ENCODE measurements at places on chromosomes 11 and 22.
A peak's percentile ranks its signal among the peaks of the same experiment; 100 is the strongest.

DNA sequence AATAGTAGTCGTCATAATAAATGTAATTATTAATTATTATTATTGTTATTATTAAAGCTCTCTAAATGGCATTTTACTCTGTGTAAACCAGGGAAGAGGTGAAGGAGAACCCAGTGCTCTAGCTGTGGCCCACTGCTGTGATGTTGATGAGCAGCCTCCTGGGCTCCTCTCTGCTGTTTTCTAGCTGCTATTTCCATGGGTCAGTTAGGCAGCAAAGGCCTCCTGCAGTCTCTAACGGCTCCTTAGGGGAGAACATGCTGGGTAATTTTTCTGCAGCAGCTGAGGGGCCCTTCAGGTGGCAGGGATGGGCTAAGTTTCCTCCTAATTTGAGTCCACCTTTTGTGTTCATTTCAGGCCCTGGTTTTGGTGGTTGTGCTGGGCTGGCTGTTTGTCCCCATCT is 24.6 kb downstream of the SLC5A1 start:
- no peak for DNase-seq

DNA sequence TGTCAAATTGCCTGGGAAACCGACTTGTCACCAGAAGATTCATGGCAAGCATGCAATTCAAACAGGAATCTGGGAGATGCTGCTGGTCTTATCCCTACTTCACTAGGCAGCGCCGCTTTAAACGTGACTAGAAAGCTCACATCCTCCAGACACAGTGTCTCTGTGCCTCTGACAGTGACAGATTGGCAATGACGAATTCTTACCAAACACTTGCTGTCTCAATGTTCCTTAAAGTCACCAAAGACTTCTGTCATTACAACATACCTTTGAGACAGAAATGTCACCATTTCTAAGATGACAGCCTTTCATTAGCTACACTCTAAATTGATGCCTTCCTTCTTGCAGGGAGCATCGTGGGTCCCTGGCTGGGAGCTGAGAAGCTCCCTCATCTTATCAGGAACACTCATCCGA is 197.8 kb downstream of the CWF19L2 start:
- no peak for DNase-seq

DNA sequence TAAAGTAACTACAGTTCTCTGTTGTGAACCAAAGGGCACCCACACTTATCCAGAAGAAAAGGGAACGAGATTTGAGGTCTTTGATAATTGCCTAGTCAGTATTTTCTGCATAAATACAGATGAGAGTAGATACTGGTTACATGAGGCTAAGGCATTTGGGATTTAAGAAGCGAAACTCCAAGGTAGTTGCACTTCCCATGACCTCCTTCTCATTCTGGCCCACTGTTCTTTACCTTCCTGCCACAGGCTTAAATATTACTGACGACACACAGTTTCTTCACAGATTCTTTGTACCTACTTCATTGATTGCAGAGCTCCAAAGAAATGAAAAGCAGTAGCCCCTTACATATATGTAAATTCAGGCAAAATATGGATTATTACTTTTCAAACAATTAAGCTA is 915.3 kb downstream of the LRRC4C start:
- no peak for DNase-seq

DNA sequence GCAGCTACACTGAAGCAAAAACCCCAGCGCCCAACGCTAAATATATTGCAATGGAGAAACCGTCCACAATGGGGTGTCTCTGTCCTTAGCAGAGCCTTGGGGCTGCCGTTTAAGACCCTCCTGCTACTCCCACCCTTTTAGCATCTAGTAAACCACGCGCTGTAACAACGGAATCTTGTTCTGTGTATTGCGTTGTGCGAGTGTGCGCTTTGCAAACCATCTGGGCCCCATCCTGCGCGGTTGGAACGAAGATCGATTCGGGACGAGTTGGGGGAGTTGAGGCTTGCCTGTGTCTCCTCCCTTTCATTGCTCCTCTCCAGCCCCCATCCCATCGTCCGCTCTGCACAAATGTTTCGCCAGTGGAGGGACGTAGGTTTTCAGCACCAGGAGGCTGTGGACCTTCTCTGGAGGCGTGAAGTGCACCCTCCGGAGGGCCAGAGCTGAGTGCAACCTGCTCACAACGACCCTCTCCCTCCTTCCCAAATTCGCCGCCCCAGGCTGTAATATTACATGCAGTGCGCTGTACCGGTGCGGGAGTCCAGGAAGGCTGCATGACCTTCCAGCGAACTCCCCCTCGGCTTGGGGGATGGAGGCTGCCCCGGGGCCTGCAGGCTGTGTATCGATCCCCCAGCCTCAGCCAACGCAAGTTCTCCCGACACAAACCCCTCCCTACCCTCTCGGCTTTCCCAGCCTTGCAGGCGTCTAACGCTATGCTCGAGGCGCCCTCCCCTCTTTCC is 1.6 kb upstream of the KMT2A start:
- no peak for DNase-seq

DNA sequence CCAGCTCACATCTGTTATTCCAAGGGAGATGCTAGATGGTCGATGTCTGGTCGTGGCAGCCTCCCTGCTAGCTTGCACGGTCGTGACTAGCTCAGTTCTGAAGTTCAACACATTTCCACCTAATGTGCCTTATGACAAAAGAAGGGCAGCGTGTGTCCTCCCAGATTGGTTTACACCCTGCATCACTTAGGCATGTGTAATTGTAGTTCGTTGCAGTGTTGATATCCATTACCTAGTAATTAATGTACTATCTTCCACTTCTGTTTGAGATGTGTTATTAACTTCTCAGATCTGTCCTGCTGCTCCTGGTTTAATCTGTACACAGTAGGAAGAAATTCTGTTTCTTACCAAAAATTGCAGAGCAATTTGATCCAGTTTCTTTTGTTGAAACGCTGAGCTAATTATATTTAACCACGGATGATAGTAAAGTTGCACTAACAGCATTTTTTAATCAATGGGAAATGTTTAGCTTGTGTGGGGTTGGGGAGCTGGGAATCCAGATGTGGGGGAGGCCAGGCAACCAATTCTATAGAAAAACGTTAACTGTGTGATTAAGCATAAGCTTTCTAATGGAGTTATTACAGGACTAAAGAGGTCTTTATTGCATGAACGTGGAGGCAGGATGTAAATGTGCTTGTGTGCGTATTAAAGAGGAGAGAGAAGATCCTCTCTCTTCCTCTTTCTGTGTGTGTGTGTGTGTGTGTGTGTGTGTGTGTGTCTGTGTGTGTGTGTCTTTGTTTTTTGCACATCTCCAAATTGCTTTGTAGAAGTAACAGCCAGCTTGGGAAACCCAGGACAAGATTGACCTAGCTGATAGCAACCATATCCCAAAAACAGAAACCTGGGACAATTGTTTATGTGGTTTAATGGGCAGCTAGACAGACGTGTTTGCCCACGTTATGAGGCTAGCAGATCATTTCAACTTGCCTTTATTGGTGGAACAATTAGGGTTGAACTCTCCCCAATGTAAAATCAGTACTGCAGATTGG is 145.7 kb upstream of the TTC12 start:
- DNase-seq = peak; percentile 84

DNA sequence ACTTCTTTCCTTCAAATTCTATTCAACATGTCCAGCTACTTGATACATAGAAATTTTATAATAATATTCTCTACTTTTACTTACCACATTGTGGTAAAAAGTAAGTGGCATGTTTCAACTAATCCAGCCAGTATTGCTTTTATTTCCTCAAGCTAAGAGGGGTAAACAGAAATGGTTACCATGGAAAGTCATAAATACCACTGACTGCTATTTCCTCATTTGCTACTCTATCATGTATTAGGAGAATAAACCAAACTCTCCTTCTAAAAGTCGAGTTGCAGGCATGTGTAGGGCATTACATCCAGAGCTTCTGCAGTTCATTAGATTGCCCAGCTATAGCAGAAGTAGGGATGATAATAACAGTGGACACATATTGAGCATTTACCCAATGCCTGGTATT is 208.4 kb downstream of the MAML2 start:
- no peak for DNase-seq

DNA sequence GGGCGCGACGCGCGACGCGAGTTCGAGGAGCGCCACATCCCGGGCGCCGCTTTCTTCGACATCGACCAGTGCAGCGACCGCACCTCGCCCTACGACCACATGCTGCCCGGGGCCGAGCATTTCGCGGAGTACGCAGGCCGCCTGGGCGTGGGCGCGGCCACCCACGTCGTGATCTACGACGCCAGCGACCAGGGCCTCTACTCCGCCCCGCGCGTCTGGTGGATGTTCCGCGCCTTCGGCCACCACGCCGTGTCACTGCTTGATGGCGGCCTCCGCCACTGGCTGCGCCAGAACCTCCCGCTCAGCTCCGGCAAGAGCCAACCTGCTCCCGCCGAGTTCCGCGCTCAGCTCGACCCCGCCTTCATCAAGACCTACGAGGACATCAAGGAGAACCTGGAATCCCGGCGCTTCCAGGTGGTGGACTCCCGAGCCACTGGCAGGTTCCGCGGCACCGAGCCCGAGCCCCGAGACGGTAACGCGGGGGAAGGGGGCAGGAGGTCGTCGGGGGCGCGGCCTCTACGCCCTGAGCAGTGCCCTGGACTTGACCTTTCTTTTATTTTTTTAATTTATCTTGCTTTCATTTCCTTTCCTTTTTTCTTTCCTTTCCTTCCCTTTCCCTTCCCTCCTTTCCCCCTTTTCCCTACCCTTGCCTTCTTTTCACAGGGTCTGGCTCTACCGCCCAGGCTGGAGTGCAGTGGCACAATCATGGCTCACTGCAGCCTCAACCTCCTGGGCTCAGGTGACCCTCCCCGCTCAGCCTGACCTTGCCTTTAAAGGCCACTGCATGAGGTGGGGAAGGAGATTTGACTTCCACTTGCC is 5.0 kb downstream of the MPST start:
- DNase-seq = no peak

DNA sequence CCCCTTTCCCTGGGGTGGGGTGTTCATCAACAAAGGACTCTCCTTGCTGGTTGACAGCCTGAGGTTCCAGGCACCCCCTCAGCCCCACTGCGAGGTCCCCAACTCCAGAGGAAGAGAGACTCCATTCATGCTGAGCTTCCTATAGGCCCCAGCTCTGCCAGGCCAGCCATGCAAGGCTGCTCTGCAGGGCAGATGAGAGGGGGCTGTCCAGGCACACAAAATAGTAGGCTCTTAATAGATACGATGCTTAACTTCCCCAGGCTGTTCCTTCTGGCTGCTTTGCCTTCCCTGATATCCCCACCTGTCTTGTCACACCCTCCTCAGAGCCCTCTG is 45.0 kb upstream of the CRYBB3 start:
- no peak for DNase-seq

DNA sequence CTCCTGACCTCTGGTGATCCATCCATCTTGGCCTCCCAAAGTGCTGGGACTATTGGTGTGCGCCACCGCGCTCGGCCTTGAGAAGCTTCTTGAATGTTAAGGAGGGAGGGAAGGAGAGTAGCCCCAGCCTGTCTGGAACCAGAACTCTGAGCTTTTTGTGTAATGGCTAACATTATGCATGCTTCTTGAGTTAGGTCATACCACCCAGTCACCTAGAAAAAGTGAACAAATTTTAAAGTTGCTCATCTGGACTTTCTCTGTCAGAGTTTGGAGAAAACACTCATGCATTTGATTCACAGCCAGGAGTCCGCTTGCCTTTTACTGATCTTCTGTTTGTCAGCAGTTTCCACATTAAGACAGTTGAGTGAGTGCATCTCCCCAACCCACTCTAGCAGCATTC is 82.1 kb downstream of the PPP6R3 start:
- DNase-seq = no peak

GRCh38 chr11:120336641-120337354 is 585 bp downstream of the ARHGEF12 start:
- no peak for DNase-seq

GRCh38 chr22:23686416-23687024 is 4.3 kb upstream of the RGL4 start:
- DNase-seq = no peak

DNA sequence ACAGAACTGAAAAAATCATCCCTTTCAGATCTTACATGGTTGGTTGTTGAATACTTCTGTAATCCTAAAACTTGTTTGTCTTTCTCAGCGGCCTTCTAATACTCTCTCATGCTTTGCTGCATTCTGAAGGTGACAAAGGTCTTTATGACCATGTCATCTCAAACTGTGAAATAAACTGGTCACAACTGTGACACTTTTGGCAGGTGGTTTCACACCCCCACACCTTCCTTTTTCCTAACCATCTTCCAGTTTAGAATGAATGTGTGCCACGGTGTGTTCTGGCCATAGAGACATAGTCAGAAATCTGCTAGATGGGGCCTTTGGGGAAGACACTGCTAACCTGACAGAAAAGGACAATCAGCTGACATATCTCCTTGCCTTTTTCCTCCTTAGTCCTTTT is 14.7 kb upstream of the RFPL3 start:
- no peak for DNase-seq

DNA sequence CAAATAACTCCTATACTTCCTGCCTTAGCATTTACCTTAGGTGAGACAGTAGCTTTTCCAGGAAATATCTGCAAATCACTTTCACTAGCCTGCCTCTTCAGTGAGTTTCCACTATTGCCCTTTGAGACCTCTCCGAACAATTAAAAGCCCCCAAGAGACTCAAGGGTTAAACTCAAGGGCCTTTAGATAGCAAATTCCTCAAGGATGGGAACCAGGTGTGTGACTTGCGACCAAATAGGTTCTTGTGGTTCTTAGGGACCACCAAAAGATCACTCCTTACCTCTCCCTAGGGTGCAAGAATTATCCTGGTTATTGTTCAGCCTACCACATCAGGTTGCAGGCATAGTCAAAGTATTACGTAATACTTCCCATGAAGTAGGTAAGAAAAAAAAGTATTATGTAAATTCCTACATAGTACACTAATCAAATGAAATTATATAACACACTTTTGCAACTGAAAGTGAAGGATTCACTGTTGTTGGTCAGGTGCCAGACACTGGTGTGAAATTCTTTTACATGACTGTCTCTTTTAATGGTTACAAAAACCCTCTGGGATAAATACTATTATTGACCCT is 1.4 kb upstream of the RDX start:
- DNase-seq = no peak

DNA sequence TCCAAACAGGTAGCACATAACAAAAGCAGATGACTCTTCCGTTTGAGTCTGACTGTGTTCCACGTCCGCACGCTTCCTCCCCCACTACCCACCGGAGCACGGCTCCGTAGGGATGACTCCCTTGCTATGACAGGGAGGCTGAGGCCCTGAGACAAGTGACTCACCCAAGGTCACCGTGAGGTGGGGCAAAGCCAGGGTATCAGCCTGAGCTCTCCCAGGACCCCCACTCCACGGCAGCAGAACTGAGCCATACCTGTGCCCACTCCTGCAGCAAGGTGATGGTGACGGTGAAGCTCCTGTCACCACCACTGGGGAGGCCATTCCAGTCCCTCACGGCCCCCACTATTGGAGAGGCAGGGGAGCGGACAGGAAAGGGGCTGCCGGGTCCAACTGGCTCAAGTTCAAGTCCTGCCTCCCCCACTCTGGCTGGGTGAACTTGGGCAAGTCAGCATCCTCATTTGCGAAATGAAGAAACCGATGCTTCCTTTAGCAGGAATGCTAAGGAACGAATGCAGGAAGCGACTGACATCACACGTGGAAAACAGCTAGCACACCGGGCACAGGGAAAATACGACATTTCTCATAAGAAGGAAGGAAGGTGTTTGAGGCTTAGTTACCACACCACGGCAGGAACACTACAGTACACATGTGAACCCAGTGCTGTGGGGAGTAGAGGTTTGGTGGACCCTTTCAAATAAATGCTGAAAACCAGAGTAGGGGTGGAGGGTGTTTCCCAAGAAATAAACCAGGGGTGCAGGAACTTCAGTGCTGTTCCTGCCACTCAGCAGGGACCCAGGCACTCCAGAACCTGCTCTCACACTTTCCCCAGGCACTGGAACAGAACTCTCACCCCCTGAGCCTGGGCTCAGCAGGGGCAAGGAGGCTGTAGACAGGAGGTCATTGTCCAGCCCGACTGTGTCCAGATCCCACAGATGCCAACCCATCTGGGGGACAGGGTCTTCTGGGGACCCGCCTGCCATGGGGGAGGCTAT is 32.4 kb upstream of the CBX7 start:
- no peak for DNase-seq
